ENCODE measurements at places on chromosomes 11 and 22.

DNA sequence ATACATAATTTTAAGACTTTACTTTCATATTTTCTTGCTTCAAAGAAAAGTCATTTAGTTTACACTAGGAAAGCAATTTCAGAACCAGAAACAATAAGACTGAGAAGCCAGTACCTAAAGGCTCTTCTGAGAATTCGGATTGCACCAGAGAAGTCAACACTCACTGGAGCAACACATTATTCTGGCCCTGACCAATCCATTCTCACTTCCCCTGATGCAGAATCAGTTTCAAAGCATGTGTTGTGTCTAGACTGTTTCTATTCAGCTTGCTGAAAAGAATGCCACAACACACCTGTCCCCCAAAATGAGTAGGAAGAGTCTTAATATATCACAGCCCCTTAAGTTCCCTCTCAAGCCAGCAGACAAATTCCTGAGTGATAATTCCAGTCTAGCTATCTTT, 1074.3 kb upstream of the TENM4 start:
- no peak for DNase-seq

GRCh38 chr11:96196181-96196662, 146.8 kb downstream of the MAML2 start:
- no peak for DNase-seq

DNA sequence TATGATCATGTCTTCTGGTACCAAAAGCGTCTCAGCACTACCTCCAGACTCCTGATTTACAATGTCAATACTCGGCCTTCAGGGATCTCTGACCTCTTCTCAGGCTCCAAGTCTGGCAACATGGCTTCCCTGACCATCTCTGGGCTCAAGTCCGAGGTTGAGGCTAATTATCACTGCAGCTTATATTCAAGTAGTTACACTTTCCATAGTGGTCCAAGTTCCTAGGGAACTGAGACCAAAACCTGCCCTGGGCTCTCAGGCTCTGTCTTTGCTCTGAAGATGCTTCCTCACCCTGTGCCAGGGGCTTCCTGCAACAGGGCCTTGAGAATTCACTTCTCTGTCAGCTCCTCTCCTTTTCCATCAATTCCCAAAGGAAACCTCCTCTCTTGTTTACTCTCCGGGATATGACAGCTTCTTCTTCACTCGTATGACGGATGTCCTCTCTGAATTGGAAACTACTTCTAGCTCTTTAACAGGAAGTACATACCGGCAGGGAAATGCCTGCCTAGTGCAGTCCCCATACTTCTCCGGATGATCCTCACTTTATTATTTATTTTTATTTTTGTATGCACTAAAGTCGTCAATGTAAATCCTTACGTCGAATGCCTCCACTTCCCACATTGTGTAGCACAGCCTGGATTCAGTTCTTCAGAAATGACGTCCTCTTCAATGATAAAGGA, 29.6 kb upstream of the PRAME start:
- no peak for DNase-seq

DNA sequence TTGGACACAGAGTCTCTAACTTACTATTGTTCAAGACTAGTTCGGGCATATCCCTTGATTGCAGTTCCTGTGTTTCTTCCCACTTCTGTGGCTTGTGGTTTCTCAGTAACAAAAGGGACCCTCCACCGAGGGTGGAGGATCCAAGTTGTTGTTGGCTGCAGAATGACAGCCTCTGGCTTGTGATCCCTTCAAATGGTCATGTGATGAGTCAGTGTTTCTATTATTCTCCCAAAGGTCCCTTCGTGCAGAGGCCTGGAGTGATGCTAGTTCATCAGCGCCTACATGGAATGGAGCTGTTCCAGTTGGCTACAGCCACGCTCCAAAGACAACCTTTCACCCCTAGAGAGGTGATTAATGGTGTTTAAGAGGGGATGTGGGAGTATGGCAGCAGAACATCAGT, 2.6 kb upstream of the VWCE start:
- peak; percentile 63 for DNase-seq

DNA sequence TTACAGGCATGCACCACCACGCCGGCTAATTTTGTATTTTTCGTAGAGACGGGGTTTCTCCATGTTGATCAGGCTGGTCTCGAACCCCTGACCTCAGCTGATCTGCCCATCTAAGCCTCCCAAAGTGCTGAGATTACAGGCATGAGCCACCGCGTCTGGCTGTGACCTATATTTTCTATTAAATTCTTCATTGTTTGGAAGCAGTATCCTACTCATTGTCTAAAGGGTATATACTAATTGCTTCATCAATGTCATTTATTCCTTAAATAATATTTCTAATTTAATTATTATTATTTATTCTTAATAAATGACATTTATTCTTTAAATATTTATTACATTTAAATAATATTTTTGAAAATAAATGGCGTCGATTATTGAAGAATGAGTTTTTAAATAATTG, 817.3 kb upstream of the API5 start:
- no peak for DNase-seq

DNA sequence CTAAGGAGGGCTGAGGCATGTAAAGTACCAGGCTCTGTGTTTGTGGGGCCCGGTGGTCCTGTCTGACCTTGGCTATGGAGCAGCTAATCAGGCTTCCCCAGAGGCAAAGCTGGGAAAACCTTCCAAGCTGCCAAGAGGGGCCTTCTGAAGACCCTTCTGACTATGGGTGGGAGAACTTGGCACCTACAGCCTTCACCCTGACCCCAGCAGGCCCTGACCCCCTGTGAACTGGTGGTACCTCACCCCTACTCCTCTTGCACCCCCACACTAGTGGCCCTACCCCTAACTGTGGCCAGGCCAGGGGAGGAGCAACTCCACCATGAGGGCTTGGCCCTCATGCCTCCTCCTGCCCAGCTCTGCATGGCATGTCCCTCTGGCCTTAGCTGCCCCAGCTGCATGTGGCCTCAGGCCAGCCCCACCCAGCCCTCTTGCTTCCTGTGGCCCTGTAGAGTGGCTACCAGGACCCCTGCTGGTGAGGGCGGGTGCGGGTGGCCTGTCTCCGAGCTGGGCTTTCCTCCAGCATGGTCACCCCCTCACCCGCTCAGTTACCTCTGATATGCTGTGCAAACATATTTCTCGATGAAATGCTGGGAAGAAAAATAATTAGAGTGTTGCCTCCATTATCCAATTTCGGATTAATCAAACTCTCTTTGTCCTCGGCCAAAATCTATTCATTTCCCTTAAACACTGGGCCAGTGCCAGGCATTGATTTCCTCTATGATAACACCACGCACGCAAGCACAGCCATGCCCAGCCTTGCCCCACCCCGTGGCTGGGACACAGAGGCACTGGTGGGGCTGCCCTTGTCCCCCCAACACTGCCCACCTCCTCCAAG, 7.5 kb downstream of the GNAZ start:
- DNase-seq, result no peak

GRCh38 chr11:19403196-19403895, 162.6 kb upstream of the E2F8 start:
- no peak for DNase-seq

DNA sequence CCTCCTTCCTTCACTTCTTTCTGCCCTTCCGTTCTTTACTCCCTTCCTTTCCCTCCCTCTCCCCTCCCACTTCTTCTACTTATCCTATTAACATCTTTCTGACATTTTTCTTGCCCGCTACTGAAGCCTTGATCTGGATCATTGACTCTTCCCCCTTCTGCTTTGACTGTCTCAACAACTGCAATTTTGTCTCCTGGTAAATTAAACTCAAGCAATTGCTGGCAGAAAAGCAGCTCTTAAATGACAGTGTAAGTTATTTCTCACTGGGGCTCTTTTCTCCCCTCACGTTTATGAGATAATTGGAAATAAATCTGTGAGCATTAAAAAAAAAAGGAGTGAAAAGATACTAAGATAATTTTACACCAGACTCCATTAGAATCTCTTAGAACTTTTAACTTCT, 120.0 kb downstream of the SLC17A6 start:
- DNase-seq, result no peak

DNA sequence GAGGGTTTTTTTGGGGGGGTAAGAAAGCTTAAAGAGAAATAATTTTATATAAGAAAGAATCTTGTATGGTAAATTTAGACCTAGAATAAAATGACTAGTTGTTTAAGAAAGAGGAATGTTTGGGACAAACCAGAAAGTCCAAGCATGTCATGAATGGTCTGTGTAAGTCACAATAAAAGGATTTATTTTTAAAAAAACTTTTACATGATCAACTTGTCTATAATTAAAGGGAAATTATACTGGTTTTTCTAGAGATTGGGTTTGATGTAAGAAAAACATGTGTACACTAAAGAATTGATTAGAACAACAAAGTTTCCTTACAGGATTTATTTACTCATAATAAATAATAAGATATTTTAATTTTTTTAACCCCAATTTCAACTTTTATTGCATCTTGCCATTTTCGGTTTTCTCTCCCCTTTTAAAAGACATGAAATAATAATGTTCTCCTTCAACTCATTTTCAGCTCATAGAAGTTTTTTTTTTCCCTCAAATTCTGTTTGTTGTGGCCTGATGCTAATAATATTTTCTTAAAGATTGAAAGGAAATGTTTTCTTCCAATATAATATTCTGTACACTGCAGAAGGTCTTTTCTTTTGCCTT, 35.4 kb upstream of the INCENP start:
- no peak for DNase-seq

GRCh38 chr11:34609850-34610249, 11.0 kb upstream of the EHF start:
- no peak for DNase-seq
